ENCODE measurements at places on chromosomes 4 and X.

DNA sequence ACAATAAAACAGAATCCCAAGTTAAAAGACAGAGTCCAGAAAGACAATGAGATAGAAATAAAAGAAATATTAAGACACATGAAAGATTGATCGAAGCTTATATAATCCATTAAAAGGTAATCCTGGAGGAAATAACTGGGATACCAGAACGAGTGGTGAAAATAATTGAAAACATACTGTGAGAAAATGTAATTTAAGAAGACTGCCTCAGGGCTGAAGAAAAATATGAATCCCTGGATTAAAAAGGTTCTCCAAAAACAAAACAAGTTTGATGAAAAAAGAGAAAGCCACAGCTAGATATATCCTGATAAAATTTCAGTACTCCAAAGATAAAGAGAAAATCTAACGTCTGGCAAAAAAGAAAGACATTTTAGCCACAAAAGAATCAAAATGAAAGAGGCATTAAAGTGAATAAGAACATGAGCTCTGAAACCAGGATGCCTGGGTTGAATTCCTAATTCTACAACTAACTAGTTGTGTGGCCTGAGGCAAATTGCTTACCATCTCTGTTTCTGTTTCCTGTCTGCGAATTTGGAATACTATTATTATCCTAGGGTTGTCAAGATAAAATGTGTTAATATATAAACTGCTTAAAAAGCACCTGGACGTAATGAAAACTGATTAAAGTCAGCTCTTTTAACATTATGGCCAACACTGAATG, 5.5 kb downstream of the DDX60L start:
- DNase-seq = no peak

- DNase-seq = no peak
Measured at GRCh38 chr4:657338-657833, 16.7 kb downstream of the ATP5ME start.

- DNase-seq = no peak
Measured at GRCh38 chr4:27176400-27176799, 315.8 kb downstream of the STIM2 start.

- no peak for DNase-seq
Measured at GRCh38 chrX:101904996-101905395, 26.8 kb downstream of the ZMAT1 start.

DNA sequence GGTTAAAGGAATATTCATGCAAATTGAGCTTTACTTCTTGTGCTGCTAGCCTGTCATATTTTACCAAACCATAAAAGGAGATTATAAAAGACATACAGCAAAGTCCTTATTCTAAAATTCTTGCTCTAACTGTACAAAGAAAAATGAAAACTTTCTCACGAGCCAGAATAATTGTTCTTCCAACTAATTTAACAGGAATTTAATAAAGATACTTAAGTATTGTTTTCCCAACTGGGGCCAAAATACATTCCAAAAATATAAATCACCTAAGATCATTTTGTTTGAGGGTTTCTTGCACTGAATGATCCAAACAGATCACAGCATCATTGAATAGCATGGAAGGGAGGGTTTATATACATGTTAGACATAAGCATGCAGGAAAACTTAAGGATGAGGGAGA, 127.1 kb upstream of the PCDH18 start:
- DNase-seq = no peak

GRCh38 chr4:99305638-99306400, 15.0 kb upstream of the ADH1A start:
- no peak for DNase-seq

- DNase-seq = no peak
Measured at GRCh38 chrX:115504167-115504566, 56.8 kb upstream of the PLS3 start.

DNA sequence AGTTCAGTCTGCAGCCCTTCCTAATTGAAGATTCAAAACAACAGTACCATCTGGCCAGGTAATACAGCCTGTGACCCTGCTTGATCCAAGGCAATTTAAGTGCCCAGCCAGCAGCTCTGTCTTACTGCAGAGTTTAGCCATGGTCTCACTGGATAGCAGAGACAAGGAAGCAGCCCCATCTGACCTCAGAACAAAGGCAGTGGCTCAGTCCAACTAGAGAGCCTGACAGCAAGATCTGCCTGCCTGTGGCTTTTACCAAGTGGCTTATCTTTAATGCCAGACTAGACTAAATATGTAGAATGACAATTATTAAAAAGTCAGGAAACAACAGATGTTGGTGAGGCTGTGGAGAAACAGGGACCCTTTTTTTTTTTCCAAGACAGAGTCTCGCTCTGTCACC, 293.4 kb downstream of the DTHD1 start:
- no peak for DNase-seq

DNA sequence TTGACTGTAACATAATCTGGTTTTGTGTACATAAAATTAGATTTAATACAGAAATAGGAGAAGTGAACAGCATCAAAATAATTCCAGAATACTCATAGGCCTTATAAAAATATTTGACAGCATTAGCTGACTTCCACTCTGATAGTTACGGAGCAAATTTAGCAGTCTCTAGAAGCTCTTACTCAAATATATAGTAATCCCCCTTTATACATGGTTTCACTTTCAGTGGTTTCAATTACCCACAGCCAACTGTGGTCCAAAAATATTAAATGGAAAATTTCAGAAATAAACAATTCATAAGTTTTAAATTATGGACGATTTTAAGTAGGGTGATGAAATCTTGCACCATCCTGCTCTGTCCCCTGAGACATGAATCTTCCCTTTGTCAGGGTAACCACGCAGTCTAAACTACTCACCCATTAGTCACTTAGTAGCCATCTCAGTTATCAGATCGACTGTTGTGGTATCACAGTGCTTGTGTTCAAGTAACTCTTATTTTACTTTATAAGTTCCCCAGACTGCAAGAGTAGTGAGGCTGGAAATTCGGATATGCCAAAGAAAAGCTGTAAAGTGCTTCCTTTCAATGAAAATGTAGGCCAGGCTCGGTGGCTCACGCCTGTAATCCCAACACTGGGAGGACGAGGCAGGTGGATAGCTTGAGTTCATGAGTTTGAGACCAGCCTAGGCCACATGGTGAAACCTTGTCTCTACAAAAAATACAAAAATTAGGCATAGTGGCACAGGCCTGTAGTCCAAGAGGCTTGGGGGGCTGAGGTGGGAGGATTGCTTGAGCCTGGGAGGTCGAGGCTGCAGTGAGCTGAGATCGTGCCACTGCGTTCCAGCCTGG, 17.2 kb upstream of the RTL9 start:
- no peak for DNase-seq

DNA sequence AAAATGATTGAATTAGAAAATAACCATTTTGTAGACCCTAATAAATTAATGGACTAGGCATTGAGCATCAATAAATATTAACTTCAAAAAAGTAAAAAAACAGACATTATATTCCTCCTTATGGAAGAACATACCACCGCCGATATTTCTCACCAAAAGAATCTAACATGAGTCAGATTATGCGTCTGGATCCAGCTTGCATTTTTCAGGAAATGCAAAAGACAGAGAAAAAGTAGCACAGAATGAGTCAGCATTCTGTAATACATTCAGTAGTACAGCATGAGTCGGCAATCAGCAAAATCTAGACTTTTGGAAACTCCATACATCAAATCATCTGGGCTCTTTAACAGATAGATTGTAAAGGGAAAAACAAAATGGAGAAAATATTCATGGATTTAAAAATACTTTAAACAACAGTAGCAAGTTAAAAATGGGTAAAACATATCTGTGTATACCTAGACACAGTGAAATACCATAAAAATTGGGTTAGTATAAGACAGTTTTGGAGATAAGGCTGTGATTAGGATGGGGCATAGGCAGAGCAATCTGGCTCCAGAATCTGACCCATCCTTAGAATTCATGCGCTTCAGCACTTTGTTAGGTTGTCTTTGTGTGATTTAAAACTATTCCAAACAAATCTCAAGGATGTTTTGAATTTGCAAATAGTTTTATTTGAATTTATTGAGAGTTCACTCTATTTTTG, 633.0 kb upstream of the FAM241A start:
- DNase-seq = no peak

DNA sequence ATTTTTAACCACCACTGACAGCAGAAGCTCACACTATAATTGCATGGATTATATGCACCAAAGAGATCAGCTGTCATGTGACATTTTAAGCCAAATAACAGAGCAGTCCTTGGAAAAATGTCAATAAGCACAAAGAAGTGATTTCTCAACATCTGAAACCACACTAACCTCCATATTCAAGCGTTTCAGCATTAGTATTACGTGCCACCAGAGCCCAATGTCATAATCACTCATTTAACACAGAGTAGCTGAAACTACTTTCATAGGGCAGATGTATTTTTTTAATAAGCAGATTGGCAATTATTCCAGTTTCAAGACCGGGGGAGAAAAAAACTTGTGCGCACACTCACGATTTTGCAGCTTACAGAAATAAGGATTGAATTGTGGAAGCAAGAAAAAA, 76.6 kb downstream of the SH3KBP1 start:
- no peak for DNase-seq

DNA sequence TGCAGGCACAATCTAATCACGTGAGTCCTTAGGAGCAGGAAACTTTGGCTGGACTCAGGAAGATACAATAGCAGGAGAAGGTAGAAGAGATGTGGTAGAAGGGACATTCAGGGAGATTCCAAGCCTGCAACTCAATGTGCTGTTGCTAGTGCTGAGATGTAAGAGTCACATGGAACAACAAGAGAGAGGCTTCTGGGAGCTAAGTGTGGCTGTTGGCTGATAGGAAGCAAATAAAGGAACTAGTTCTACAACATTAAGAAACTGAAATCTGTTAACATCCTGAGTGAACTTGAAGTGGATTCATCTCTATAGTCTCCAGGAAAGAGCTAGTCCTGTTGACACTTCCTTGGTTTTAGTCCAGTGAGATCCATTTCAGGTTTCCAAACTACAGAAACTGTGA, 1207.4 kb downstream of the ADGRL3 start:
- DNase-seq = no peak

GRCh38 chr4:80475798-80476197, 140.3 kb downstream of the CFAP299 start:
- DNase-seq = no peak

DNA sequence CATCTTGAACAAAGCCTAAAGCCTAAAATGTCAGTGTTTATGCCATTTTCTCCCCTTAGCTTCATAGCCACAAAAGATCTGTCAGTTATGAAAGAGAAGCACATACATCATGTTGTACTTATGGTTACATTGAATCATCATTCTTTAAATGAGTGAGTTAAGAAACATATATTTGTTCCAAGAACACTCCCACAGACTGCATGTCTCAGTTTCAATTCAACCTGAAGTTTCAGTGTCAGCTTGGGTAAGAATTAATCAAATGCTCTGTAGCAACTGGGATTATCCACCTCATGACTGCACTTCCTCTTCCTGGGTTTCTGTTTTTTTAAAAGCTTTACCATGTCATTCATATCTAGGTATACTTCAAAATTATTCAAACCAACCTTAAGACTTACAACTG, 3.9 kb upstream of the TMPRSS11B start:
- no peak for DNase-seq

DNA sequence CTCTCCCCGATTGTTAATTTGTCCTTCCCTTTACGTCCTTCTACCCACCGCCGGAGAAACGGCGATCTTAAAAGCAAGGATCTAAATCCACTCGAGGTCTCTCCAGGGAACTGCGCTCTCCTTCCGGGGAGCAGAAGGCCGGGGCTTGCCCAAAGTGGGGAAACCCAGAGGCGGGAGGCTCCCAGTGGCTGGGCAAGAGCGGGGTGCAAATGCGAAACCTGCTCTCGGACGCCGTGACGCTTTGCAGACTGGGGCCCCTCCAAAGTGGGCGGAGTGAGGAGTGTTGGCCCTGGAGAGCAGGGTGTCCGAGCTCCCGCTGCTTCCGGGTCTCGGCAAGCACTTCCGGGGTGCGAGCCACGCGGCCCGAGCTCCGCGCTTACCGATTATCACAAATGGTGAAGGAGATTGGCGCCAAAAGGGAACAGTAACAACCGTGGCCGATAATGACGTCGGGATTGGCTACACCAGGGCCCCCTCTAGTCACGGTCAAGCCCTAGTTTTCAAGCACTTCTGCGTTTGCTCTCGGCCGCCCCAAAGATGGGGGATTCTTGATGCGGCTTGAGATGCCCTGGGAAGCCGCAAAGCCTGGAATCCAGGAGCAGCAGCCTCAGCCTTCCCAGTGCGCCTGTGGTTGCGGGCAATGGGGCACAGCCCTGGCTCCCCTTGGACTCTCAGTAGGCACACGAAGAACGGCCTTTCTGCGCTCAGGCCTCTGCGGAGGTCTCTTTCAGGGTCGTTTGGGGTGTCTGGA, 29.0 kb downstream of the HAND2 start:
- no peak for DNase-seq

- no peak for DNase-seq
Measured at GRCh38 chr4:123517971-123518370, 121.4 kb downstream of the SPRY1 start.

DNA sequence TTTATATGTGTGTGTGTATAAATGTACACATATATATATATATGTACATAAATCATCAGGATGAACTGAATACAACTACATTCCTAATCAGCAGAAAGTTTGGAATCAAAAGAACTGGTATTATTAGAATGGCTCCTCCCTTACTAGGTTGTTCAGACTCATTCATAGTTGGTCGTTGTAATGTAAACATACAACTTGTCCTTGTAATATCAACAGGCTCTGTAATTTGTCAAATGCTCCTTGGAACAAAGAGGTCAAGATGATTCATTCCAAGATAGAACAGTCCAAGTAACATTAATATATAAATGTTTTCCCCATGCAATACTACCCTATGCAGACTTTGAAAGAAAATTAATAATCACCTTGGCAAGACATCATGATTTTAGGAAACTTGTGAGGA, 351.4 kb upstream of the SMIM31 start:
- no peak for DNase-seq

DNA sequence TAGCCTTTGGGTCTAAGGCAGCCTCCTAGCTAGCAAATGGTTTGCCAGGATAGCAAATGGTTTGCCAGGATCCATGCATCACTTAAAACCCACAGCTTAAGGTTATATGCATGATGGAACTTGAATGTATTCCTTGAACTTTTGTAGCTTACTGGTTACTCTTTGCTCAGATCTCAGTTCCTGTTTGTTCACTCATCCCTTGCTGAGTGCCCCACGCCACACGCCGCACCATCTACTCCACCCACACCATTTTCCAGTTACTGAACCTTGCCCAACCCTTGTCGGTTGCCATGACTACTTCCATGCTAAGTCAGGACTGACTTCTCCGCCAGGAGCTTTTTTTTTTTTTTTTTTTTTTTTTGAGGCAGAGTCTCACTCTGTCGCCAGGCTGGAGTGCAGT, 29.5 kb upstream of the XIAP start:
- DNase-seq = no peak

GRCh38 chr4:72305080-72305479, 263.9 kb downstream of the ADAMTS3 start:
- no peak for DNase-seq

DNA sequence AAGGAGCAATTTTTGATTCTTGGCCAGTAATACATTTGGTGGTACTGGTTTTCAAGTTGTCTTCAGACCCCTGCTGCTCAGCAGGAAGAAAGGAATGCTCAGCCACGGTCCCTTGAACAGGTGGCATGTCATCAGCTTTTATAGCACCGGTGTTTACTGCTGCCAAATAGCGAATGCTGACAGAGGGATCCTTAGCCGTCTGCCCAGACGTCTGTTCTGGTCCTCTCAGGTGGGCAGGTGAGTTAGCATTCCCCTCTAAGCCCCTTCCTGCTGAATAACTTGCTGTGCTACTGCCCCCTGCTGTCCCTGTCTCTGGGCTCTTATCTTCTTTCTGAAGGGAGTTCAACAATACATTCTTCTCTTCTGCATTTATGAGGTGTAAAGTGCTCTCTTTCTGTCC, 28.4 kb downstream of the BOD1L1 start:
- no peak for DNase-seq

- no peak for DNase-seq
Measured at GRCh38 chrX:87517571-87518141, at the start of gene KLHL4. KLHL4 (plus strand) TSS chrX:87517802; CDS start chrX:87517894, 92 bp downstream.

All from activated CD4-positive, alpha-beta T cell treated with anti-CD3 and anti-CD28 coated beads for 24 hours (primary cell).